Retinal pigment epithelial cell (primary cell): ENCODE measurements at places on chromosomes 13 and 19.

DNA sequence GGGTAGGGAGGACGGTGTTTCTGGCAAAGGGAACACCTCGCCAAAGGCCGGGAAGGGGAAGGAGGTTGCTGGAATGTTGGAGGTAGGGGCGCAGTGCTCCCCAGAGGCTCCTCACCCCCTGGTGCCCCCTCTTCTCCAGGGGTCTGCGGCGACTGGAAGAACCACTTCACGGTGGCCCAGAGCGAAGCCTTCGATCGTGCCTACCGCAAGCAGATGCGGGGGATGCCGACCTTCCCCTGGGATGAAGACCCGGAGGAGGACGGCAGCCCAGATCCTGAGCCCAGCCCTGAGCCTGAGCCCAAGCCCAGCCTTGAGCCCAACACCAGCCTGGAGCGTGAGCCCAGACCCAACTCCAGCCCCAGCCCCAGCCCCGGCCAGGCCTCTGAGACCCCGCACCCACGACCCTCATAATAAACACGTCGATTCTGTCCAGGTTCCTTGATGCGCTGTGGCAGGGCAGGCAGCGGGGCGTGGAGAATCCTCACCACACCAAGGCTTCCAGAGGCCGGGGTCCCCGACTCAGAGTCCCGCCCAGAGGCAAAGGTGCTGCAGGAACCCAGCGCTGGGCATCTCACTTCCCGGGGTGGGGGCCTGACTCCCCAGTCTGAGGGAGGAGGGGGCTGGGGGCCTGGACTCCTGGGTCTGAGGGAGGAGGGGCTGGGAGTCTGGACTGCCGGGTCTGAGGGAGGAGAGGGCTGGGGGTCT, 7.4 kb upstream of the SPACA4 start:
- DNase-seq, result no peak

DNA sequence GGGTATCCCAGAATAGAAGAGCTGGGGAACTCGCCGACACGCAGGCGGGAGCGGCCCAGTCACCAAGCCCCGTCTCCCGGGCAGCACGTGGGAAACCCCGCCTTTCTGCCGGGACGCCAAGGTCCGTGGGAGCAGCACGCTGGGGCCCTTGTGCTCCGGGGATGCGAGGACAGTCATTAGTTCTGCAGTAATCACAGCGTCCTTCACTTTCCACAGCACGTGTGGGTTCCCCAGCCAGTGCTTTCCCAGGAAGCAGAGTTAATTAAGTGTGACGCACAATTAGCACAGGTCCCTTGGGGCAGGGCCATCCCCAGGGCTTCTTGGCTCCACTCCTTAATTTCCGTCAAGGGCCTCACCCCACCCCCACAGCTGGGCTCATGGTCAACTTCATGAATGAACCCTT, 64.3 kb upstream of the C13orf46 start:
- DNase-seq, result no peak

DNA sequence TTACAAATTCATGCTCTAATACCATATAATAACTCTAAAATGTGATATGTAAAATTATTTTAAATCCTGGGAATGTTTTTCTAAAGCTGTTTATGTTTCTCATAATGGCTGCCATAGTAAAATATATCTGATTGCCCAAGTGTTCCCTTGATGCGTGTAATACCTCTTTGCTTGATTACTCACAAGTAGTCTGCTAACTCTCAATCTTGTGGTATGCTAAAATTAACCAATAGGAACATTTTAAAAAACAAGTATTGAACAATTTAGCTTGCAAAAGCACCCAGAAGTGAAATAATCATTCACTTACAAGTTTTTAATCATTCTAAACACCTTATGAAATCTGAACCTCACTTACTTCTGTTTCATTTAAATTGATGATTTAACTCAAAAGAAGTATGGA, 386.0 kb upstream of the ATXN8OS start:
- no peak for DNase-seq

GRCh38 chr13:104895521-104895920, 1639.9 kb downstream of the EFNB2 start:
- DNase-seq, result no peak

DNA sequence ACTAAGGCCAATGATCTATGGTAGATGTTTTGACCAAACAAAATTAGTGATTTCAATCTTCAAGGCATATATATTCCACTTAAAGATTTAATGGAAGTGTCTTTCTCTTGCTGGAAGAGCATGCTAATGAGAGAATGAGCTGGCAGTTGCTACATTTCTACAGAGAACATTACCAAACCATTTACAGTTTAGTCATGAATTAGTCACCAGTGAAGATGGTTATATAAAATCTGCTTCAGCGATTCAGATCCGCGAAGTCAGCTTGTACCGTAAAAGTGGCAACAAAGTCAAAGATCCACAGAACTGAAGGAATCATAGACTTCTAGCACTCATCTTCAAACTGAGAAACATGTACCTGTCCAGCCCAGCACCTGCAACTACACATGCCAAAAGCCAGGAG, 156.3 kb downstream of the SLITRK5 start:
- DNase-seq, result no peak

DNA sequence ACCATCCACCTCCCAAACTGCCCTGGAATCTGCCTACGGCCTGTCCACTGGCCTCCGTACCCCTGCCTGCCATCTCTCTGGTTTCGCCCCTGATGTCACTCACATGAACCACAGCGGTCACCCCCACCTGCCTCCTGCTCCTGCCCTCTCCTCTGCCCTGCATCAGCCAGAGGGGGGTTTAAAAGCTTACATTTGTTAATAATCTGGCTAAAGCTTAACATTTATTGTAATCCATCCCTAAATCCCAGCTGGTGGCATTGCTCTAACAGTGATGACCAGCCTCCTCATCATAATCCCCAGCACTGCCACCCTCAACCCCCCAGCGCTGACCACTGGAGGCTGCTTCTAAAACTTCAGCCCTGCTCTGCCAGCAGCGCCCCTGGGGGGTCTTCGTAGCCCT, 38.9 kb downstream of the DNM2 start:
- DNase-seq, result no peak

- no peak for DNase-seq
Observed at GRCh38 chr13:26616126-26616525, 58.6 kb downstream of the WASF3 start.
